ENCODE measurements at places on chromosomes 4 and X. TPM values are rescaled to one million over a fixed set of nuclear protein-coding genes. Genes with fewer than 3 reads are reported as not detected.

CAMK2D gene
- 98.2 TPM for total RNA-seq

MXRA5 gene
- 13.7 TPM for total RNA-seq

KLHL34 gene
- total RNA-seq, result not detected

DNA sequence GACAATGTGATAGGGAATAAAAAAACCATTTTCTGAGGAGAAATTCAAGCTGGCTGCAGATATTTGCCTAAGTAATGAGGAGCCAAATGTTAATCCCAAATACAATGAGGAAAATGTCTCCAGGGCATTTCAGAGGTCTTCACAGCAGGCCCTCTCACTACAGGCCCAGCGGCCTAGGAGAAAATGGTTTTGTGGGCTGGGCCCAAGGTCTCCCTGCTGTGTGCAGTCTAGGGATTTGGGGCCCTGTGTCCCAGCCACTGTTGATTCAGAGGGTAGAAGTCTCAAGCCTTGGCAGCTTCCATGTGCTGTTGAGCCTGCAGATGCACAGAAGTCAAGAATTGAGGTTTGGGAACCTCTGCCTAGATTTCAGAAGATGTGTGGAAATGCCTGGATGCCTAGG is 778.7 kb downstream of the CENPC start:
- H3K27me3 ChIP-seq, result no peaks in the 10 kb centered on the region
- H3K4me3 ChIP-seq, result no peak overlapping the region
- H3K27ac ChIP-seq, result no peak overlapping the region
- H3K4me1 ChIP-seq, result no peaks in the 10 kb centered on the region
- DNase-seq, result no peak

DNA sequence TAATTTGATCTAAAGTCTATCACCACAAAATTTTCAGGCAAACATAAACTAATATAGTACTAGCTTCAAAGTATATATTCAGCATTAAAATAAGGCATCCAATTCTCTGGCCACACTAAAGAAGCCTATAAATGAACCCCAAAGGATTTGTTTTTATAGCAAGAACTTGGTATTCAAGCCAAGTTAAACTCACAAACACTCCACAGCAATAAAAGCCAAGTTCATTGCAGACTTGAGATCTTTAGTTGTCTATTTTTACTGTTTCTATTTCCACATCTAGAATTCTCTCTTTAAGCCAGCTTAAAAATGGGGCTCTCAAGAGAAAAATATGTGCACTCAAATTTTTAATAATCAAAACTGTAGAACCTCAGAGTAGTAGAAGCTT is 51.1 kb downstream of the WDFY3 start:
- DNase-seq, result no peak
- H3K27me3 ChIP-seq, result no peaks in the 10 kb centered on the region

DNA sequence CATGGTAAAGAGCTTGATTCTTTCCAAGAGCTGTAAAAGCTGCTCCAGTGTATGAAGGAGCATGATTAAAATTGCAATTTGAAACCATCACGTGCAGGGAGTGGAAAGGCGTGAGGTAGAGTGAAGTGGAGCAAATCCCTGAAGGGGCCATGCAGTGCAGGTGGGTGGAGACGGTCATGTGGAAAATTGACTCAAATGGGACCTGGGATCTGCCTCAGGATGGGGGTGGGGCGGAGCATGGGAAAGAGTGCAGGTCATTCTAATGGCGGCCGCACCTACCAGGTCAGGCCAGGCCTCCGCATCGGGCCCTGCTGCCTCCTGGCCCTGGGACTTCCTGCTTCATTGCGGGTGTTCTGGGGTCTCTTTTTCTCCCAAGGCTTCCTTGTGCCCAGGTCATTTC is 25.3 kb upstream of the TRIM60 start:
- no peak overlapping the region for H3K27ac ChIP-seq
- no peak for DNase-seq
- H3K4me1 ChIP-seq, result no peaks in the 10 kb centered on the region
- no peak overlapping the region for H3K4me3 ChIP-seq
- no peaks in the 10 kb centered on the region for H3K27me3 ChIP-seq

GRCh38 chrX:44344194-44344593 is 722 bp upstream of the EFHC2 start:
- H3K4me3 ChIP-seq, result no peak overlapping the region
- no peaks in the 10 kb centered on the region for H3K36me3 ChIP-seq
- no peaks in the 10 kb centered on the region for H3K27me3 ChIP-seq
- H3K27ac ChIP-seq, result peak overlapping the region; percentile 73
- DNase-seq, result no peak

DNA sequence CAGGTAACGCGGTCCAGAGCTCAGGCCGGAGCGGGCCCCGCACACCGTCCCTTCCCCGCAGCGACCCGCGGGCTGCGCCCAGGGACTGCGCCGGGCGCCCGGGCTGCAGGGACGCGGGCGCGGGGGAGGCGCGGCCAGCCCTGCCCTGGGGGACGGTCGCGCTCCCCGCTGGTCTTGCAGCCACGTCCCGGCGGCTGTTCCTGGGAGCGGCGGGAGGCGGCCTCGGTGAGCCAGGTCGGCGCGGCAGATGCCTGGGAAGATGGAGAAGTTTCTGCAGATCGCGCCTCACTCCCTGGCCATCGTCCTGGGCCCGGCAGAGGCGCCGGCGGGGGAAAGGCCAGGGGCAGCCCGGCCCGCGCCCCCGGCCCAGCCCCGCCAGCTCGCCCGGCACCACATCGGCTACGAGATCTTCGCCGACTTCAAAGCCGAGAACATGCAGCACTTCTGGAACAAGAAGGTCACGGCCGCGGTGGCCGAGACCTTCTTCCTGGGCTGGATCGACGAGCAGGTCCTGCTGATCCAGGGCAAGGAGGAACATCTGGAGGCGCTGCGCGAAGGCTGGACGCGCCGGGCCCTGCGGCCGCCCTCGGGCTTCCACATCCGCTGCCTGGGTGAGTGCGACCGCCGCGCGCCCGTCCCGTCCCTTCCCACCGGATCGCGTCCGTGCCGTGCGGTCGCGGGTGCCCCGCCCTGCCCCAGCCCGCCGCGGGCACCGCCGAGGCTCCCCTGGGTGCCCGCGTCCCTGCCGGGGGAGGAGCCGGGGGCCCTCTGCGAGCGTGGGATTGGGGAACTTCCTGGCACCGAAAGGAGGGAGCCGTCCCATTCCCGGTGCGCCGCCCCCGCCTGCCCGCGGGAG is 107.4 kb upstream of the STOX2 start:
- peaks cover 6% of the 10 kb centered on the region for H3K4me1 ChIP-seq
- DNase-seq, result peak; percentile 65
- peak overlapping the region; percentile 76 for H3K4me3 ChIP-seq
- H3K27me3 ChIP-seq, result peaks cover 18% of the 10 kb centered on the region
- H3K36me3 ChIP-seq, result no peaks in the 10 kb centered on the region
- H3K27ac ChIP-seq, result peak overlapping the region; percentile 73

DNA sequence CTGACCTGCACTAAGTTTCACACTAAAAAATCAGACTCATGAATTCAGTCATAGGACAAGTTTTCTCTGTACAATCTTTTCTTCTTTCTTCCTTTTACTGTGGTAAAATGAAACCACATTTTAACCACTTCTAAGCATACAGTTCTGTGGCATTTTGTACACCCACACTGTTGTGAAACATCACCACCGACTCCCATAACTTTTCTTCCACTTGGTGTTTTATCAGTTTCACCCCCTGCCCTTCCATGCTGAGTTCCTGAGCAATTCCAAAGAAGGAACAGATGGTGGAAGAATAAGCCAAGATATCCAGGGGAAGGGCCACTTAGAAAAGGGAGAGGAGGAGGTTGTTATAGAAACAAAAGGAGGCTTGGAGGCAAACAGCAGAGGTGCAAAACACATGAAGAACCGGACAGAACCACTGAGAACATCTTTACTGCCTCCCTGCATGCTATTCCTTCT is 22.6 kb downstream of the SLC25A4 start:
- H3K4me1 ChIP-seq, result no peaks in the 10 kb centered on the region
- no peak for DNase-seq
- H3K27me3 ChIP-seq, result no peaks in the 10 kb centered on the region
- H3K4me3 ChIP-seq, result no peak overlapping the region

DNA sequence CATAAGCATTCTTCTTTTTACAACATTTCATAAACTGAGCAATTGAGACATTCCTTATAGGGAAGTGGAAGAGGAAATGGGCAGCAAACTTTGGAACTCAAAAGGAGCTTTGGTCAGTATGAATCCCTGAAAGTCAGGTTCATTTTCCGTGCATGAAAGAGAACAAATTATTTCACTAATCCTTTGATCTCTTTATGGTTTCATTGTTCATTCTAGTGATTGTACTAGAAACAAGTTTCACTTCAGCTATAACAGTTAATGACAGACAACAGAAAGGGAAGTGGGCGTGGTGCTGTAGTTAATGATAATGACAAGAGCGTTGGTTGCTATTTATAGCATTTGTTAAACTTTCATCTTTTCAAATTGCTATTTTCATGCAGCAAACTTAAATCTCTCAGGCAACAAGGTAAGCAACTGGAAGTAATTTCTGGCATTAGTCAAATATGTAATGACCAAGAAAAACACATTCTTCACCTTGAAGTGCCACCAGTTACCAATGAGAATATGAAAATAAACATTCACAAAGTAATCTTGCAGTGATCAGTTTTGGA is 98.4 kb downstream of the AREG start:
- peak; percentile 56 for DNase-seq
- H3K4me1 ChIP-seq, result peaks cover 43% of the 10 kb centered on the region
- H3K36me3 ChIP-seq, result no peaks in the 10 kb centered on the region
- peak overlapping the region; percentile 79 for H3K27ac ChIP-seq

Measured in hepatocyte (in vitro differentiated cells).